Esophagus squamous epithelium (tissue), 5 donors: ENCODE measurements at places on chromosomes 3 and 15.

DNA sequence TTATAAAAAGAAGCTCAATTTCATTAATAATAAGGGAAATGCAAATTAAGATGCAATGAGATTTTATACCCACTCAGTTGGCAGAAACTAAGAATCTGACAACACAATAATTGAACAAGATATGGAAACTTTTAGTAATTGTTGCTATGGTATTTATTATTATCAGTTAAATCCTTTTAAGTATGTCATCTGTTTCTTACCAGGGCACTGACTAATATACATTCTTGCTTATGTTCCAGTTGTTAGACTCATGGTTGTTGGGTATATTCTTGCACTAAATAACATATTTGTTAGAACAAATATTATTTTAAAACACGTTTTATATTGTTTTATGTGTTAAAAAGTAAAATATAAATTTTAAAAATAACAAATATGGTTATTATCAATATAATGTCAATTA, 690.3 kb downstream of the MECOM start:
- no peak for DNase-seq

DNA sequence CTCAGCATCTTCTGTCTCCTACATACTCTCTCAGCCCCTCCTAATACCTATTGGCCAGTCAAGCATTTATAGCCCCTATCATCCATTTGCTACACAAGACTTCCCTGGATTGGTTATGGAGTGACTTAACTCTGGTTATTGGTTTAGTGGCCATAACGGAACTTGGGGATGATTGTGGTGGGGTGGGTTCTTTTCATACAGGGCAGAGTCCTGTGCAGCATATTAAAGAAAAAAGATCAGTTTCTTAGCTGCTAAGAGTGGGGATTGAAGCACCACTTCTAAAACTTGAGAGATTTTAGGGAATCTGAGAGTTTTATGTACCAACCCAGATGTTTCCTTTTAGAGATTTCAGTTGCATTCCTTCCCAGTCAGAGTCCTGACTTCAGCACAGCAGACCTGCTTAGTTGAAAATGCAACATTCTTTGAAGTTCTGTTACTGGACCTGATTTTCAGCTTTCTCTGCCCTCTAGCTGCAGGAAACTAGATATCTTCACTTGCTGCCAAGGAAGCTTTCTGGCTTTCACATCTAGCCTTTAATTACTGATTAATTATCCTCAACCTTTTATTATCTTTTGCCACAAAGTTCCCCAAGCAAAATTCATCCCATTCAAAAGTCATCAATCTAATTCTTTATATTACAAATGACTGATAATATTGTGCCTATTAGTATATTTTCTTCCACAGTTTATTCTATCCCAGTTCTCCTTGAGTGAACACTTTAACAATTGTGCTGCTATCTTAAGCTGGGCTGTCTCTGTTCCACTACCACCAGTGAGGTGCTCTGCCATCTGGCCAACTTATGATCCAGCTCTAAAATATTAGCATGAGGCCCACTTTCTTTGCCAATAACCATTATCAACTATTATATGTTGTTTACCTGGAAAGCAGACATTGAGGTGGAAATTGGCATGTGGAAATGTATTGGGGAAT, 906.0 kb upstream of the ALCAM start:
- no peak for DNase-seq

- DNase-seq: no peak
These were observed 67.6 kb downstream of the MITF start for GRCh38 chr3:69806735-69807438.

GRCh38 chr15:101498717-101499480, 9.4 kb upstream of the PCSK6 start:
- no peak for DNase-seq

DNA sequence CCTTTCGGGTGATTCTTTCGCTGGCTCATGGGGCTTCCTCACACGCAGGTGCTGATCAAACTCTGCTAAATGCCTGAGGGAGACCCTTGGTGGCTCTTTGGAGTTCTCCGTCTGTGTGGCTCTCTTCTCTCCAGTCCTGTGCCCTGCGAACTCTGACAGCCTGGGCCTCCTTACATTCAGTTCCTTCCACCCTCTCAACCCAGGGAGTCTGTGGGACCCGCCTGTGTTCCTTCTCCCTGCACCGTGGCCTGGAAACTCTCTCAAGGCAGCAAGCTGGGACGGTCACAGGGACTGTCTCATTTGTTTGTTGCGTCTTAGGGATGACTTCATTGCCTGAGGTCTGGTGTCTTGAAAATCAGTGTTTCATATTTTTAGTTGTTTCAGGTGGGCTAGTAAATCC, 37.0 kb upstream of the CORO2B start:
- no peak for DNase-seq

DNA sequence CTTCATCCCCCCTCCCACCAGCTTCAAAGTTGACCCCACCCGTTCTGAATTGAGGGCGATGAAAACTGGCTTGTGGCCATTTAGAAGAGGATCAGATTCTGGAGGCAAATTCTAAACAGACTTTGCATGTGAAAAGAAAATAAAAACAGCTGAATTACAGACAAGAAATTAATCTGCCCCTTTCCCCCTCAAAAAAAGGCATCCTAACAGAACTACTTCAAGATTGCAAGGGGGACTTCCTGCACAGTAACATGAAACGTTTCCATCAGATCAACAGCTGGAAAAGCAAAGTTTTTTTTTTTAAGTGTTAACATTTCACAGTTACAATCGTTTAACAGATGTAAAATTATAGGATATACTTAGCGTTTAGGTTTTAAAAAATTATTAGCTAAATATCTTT, 229.3 kb downstream of the RORA start:
- DNase-seq: no peak

GRCh38 chr3:101928890-101929289, 79.6 kb downstream of the NFKBIZ start:
- no peak for DNase-seq

GRCh38 chr3:120280026-120280425, 5.0 kb downstream of the GPR156 start:
- DNase-seq: no peak

- DNase-seq: no peak
These were observed 264.9 kb upstream of the TPM1 start for GRCh38 chr15:62777671-62778070.

DNA sequence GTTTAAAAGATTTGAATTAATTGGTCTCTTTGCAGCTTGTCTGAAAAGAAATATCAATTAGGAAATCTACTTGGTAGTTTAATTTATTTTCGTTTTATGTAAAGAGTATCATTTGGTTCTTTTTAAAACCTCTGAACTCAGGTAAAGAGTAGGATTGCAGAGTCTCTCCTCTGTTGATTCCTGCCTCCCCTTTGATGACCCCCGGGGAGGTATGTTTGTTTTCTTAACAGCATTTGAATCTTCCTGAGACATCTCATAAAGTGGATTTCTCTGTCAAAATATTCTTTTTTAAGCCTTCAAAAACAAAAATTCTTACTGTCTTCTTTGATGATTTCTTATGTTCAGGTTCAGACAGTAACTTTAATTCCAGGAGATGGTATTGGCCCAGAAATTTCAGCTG, 8.0 kb downstream of the IDH3A start:
- no peak for DNase-seq

DNA sequence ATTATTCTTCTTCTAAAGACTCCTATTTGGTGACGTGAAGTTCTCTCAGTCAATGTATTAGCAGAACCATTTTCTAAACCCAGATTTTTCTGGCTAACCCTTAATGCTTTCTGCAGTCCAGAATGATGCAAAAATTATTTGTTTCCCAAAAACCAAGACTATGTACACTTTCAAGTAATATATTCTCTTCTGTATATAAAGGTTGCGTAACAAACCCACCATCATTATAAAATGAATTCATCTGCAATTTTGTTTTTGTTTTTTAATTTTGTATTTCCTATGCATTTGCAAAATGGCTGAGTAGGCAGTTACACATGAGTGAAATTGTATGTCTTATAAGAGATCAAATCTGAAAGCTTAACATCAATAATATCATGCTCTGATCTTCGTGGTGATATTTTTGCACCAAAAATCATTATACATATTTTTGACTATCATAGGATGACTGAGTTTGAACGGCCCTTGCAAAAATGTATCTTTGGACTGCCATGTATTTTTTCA, 593.6 kb downstream of the ZIC1 start:
- DNase-seq: no peak

DNA sequence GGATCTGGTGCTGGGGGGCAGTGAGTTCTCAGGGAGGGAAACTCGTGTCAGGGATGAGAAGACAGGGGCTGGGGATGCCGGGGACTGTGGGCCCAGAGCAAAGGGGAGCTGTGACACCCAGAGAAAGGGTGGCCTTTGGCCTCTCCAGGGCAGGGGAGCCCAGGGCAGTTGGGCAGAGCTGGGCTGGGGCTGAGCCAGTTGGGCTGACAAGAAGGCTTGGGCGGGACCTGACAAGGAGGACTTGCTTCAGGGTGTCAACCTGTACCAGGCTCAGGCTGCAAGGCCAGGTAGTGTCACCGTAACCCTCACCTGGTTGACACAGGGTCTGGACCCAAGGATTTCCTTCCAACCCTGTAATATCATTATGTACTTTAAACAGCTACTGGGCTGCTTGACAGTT, 13.2 kb upstream of the ANPEP start:
- DNase-seq: no peak

- DNase-seq: no peak
These were observed 30.5 kb upstream of the PRSS50 start for GRCh38 chr3:46748170-46748569.

DNA sequence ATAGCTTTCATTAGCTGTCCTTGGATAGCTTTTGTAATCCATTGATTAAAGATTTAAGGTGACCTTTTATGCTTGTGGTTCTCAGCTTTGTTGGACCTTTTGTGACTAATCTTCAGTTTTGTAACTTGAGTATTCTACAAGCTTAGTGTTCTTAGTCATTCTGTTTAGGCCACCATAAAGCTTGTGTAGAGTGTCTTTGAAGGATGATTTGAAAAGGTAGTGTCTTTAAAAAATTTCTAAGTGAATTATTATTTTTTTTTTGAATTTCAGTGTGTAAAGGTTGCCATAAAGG, 7.5 kb downstream of the MORF4L1 start:
- no peak for DNase-seq

- no peak for DNase-seq
These were observed 428.7 kb upstream of the EPHA3 start for GRCh38 chr3:88678747-88679146.

DNA sequence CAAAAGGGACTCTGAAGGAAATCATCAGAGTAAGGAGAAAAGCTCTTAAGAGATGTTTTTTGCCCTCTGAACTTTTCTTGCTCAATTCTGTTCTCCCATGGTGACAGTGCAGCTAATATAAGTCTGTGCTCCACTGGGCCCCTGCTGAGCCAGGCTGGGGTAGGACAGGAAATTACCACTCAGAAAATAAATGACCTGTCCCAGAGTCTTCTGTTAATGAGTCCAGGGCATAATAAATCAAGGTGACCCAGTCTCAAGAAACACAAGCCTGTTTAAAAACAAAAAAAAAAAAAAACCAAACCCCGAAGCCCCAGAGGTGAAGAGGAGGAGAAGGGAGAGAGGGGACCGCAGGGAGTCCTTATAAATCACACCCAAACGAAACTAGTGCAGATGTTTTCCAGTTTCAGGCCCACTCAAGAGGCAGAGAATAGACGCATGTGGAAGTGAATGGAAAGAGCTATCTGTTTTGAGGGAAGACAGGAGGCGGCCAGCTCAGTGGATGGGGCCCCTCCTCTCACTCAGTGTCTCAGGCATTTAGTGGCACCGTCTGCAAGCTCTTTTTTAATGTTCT, 59.8 kb upstream of the BOC start:
- no peak for DNase-seq

DNA sequence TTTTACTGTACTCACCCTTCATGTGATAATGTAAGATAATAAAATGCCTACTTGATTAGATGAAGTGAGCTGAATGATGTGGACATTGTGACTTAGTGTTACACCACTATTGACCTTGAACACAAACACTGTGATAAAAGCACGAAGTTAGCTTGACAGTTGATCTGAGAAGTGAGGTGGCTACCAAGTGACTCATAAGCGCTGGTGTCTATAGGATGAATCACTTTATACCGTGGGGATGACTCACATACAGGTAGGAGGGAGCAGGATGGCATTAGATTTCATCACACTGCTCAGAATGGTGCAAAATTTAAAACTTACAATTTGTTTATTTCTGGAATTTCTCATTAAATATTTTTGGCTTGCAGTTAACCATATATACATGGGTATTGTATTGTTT, 174.7 kb upstream of the CNTN3 start:
- no peak for DNase-seq

GRCh38 chr3:52838561-52839267, 3.9 kb upstream of the MUSTN1 start:
- no peak for DNase-seq

- no peak for DNase-seq
These were observed 5.8 kb upstream of the MTMR10 start for GRCh38 chr15:30997270-30997669.

DNA sequence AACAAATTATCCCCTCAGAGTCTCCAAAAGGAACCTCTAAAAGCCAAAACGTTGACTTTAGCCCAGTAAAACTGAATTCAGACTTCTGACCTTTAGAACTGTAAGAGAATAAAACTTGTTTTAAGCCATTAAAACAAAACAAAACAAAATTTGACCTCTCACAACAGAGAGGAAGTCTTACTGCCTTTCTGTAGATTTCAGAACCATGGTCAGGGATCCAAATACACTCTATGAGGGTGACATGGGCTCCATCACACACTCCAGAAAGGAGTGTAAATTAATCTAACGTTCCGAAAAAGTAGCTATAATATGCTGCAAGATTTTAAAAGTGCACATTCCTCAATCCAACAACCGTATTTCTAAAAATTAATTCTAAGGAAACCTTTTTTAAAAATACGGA, 19.2 kb upstream of the RPL14 start:
- no peak for DNase-seq

GRCh38 chr3:151753846-151754245, 20.1 kb downstream of the AADACL2 start:
- no peak for DNase-seq

DNA sequence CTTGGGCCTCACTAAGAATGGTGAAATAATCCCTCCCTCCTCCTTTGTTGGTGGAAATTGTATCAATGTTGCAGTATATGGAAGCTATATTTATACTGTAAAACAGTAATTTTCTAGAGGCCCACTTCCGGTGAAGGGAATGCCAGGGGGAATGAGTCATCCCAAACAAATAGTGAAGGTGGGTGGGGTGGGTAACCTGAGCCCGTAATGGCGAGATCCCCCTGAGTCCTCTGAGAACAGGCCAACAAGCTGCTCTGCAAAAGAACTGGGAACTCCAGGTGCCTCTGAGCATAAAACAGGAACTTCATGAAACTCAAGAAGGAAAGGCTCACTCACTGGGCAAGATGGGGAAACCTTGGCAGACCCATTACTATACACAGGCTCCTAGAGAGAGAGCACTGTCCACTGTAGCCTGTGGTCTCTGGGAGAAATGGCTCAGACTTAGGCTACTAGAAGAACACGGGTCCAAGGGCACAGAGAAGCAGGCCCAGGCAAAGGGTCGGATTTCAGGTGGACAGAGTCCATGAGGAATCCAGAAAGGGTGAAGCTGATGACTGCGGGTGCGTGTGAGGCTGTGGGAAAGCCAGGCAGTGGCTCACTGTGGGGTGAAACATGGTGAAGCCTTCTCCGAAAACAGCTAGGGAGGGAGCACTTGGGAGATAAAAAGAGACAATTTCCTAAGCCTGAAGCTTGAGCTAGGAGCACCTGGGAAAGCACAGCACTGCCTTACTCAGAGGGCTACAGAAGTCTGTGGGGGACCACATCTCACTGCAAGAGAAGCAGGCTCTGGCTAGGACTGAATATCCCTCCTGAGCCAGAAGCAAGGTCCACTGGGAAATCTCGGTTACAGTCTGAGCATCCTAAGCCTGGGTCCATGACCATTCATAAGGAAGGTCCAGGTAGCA, 19.8 kb downstream of the LARP6 start:
- no peak for DNase-seq
